ENCODE measurements at places on chromosomes 7 and 10.

- DNase-seq, result no peak
These were observed 68.5 kb downstream of the LRRN3 start for GRCh38 chr7:111159426-111159825.

- no peak for DNase-seq
These were observed 49.1 kb upstream of the FOXK1 start for GRCh38 chr7:4633012-4633411.

DNA sequence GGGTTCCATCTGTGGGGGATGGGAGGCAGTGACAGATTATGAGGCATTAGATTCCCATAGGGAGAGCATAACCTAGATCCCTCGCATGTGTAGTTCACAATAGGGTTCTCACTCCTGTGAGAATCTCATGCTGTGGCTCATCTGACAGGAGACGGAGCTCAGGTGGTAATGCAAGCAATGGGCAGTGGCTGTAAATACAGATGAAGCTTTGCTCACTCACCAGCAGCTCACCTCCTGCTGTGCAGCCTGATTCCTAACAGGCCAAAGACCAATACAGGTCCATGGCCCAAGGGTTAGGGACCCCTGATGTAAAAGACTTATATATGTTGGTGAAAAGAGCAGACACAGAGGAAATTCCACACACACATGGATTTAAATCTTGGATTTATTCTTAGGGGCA, 370.2 kb downstream of the NRG3 start:
- DNase-seq, result no peak

GRCh38 chr10:32156031-32156495, 99.8 kb upstream of the KIF5B start:
- DNase-seq, result no peak

GRCh38 chr10:63064706-63065105, 68.4 kb upstream of the NRBF2 start:
- DNase-seq, result no peak

GRCh38 chr10:131098416-131098952, 213.0 kb downstream of the TCERG1L start:
- DNase-seq, result no peak

DNA sequence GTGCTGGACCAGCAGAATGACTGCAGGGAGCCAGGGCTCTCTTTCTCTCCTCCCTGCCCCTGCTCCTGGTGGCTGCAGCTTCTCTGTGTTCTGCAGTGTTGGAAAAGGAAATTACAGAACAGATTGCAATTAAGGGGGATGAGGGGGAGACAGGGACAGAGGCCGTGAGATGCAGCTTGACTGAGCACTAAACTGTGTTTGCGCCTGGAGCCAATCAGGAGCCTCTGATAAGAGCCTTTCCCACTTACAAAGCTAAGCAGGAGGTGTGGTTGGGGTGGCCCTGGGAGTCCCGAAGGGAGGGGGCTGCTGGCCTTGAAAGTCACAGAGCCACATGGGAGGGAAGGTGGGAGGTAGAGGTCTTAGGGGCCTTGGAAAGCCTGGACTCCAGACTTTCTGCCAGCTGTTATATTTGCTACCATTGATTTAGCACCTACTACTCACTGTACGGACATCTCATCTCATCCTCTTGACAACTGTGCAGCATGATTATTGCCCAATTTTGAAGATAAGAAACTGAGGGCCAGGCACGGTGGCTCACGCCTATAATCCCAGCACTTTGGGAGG, 26.7 kb downstream of the TRIM8 start:
- no peak for DNase-seq
